ENCODE measurements at places on chromosomes 16 and 17.

DNA sequence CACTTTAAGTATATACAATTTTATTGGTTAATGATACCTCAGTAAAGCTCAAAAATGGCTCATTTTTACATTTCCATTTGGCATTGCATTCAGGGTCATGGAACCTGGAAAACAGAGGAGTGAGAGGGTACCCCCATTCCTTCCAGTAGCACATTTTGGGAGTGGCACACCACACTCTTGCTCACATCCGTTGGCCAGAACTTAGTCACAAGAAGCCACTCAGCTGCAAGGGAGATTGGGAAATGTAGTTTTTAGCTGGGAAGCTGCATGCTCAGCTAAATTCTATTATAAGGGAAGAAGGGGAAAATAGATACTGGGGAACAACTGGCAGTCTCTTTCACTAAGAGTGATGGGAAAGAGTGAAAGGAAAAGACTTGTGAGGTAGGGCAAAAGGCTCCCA, 102.5 kb upstream of the TMEM97 start:
- DNase-seq = no peak

DNA sequence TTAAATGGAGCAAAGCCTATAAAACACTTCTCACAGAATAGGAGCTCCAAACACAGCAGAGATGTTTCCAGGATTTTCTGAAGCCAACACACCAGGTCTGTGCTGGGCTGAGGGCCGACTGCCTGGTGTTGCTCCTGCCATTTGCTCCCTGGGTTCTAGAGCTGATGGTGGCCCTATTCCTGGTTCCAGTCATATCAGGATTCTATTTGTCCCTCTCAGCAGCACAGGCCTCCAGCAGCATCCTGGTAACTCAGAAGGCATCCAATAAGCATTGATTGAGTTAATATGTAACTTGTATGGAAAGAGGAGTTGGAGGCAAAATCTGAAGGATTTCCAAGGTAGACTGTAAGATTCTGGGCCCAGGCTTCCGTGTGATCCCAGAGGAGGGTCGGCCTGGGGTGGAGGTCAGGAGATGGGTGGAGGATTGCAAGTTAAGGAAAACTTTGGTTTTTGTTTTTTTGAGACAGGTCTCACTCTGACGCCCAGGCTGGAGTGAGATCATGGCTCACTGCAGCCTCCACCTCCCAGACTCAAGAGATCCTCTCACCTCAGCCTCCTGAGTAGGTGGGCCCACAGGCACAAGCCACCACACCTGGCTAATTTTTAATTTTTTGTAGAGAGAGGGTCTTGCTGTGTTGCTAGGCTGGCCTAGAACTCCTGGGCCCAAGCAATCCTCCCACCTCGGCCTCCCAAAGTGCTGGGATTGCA, 5.7 kb downstream of the NUPR1 start:
- DNase-seq = no peak

DNA sequence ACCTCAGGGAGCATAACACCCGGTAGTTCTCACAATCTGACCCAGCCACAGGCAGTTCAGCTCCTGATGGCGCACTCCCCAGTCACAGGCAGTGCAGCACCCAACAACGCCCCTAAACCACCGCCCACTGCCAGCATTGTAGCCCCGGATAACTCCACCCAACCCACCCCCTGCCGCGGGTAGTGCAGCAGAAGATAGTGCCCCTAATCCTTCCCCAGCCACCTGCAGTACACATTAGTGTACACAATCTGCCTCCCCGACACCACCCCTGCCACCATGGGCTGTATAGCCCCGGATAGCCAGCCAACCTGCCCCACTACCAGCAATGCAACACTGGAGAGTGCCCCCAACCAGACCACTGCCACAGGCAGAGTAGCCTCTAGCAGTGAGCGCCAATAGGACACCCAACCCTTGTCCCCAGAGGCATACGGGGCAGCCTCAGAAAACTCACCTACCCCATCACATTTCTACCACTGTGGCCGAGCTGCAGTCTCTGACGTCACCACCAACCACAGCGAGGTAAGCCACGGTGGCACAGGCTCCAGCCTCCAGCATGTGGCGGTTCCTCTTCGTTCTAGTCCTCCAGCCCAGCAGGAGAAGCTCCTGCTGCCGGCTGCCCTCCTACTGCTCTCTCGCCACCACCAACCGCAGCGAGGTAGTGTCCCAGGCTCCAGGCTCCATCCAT, 877.3 kb downstream of the KCNJ18 start:
- DNase-seq = no peak

GRCh38 chr16:58243528-58244004, 45.7 kb upstream of the CSNK2A2 start:
- DNase-seq = peak; percentile 76

DNA sequence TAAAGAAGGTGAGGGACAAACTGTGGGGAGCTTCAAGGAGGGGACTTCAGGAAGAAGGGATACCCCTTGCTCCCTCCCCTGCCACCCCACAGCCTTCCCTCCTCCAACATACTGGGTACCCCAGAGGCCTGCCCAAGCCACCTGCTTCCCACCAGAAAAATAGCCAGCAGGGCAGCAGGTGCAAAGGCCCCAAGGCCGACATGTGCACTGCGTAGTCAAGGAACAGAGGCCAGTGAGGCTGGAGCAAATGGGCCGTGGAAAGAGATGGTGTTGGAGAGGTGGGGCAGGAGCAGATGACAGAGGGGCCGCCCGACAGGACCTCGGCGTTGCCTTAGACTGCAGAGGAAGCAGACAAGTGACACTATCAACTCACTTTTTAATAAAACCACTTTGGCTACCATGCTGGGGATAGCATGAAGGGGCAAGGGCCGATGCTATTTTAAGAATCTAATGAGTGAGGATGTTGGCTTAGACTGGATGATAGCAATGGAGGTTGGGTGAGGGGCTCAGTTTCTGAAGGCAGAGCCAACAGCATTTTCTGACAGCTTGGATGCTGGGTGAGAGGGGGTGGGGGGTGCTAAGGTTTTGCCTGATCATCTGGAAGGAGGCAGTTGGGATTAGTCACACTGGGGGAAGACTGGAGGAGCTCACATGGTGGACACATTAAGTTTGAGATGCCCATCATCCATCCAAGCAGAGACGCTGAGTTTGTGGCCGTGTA, 72.8 kb upstream of the TOB1 start:
- no peak for DNase-seq

DNA sequence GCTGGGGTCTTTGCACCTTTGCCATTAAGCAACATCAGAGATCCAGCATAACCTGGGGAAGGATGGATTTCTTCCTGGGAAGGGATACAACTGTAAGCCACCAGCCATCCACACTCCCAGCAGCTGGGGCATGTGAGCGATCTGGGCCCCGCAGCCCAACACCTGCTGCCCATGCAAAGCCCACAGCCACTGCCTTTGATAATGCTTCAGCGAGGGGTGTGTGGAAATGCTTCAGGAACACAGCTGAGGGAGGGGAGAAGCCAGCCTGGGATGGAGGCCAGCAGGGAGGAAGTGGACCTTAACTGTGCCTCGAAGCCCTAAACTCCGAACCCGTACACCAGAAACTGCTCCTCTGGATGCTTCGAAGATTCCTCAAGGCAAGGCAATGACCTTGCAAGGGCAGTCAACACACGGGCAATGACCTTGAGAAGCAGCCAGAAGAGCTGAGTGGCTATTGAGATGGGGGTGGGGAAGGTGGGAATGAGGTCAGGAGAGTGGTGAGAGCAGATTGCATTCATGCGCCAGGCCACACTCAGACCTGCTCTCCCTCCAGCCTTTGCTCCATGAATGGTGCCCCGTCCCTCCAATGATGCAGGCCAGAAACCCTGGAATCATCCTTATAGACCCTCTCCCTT, 49.1 kb downstream of the KATNIP start:
- DNase-seq = no peak

DNA sequence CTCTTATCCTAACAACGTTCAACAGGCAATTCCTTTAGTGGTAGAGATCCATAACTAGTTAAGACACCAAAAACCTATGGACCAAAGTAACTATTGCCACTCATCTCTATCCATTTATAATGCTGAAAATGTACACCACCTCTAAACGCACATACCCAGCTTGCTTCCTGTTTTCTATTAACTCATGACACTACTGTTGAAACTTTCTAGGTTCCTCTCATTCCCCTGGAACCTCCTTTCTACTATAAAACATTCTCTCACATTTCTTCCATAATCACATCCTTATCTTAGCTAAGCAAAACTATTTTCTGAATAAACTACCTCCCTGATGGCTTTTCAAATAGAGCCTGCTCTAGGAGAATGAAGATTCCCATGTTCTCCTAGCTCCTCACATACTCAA, 42.9 kb upstream of the KSR1 start:
- DNase-seq = no peak

DNA sequence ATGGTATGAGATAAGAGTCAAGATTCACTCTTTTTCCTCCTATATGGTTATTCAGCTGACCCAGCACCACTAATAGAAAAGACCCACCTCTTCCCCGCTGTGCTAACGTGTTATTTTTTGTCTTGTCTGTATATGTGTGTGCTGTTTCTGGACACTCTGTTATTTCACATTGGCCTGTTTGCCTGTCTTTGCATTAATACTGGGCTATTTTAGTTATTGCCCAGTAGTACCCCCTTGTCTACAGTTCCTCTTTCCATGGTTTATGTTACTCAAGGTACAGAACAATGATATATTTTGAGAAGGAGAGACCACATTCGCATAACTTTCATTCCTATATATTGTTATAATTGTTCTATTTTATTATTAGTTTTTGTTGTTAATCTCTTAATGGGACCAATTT, 74.0 kb upstream of the SIAH1 start:
- DNase-seq = no peak

DNA sequence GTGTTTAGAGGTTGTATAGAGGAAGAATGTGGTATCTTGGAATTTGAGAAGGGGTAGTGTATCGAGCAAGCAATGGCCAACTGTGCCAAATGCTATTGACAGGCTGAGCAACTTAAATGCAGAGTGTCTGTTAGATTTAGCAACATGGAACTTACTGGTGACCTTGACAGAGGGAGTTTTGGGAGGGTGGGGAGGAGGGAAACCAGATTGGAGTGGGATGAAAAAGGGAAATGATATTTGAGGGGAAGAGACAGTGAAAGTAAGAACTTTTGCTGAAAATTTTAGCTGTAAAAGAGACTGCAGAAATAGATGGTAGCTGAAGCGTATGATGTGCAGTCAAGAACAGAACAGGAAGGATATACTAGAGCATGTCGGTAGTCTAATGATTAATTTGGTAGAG, 1.1 kb downstream of the LRRC36 start:
- peak; percentile 39 for DNase-seq

DNA sequence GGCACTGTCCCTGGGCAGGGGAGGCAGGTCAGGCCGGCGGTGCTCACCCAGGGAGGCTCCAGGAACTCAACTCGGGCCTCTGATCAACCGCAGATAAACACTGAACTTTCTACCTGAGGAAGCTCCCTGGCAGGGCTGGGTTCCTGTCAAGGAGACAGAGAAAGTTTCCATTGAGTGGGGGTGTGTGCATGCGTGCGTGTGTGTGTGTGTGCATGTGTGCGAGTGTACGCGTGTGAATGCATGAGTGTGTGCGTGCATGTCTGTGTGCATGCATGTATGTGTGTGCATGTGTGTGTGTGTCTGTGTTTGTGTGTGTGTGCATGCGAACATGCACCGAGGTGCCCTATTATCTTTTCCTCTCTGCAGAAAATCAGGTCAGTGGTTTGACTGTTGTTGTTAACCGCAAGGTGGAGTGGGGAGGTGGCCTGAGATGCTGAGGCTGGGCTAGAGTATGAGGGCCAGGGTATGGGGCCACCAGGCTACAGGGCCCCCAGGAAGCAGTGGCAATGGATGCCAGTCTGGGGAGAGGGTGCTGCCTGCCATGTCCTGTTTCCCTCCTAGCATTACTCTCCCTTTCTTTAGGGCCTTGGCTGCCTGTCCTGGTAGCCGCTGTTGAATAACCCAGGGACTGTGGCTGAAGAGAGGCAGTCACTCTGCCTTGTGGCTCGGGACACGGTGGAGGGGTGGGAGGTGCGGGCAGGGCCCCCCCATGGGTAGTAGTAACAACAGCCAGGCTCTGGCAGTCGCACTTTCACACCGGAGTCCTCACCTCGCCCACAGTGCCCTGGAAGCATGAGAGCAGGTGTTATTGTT, 24.0 kb downstream of the CCR7 start:
- no peak for DNase-seq

GRCh38 chr16:19254611-19255010, 30.9 kb upstream of the CLEC19A start:
- DNase-seq = no peak

DNA sequence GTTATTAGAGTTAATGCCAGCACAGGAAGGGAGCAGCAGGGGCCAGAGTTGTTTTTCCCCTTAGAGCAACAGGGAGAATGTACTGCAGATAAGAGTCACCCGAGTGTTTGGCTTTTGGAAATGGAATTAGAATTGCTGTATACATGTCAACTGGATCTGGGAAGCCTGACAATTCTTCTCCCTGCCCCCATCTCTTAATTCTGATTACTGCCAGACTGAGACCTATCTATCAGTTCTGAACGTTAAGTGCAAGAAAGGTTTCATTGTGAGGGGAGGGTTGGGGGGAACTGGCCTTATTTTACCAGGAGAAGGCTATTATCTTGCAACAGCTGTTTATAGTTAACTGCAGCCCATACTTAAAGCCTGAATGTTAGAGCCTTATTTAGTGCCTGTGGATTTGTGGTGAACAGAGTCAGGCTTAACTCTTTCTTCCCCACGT, 424.5 kb upstream of the CDH11 start:
- DNase-seq = no peak

- DNase-seq = no peak
Observed at GRCh38 chr16:30533748-30534367, 800 bp downstream of the ZNF747 start.

DNA sequence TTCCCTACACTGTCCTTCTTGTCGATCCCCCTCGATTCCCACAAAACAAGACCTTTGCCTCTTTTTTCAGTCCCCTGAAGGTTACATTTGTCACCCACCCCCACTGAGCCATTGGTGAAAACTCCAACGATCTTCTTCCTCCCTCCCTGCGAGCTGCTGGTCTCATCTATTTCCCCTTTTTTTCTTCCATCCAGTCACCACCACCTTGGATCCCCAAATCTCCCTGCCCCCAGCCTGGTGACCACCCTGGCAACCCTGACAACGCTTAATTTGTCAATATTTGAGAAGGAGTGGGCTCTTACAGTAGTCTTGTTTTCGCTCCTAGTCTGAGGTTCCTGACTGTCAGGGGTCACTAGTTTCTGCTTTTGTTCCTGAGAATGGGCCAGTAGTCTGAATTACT, 62.9 kb downstream of the SMPD3 start:
- no peak for DNase-seq

DNA sequence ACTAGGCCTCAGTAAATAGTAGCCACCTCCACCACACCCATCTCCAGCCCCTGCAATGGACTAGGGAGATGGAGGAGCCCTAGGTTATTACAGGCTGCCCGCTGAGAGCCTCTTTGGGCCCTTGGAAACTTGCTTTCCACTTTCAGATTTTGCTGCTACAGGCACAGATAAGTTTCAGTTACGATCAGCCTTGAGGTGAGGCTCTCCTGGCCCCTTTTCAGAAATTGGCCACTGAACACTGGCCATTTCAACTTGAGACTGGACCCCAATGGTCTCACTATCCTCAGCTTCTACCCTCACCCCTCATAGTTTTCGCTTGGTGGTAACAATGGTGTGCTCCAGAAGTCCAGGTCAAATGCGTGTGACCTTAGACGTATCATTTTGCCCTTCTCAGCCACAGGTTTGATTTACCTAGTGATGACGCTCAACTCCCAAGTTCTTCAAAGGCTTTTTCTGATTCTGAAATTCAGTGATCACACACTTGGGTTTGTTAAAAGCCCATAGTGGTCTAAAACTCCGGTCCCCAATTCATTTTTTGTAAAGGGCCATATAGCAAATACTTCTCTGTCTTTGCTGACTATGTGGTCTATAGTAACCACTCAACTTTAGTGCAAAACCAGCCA, 1.0 kb downstream of the PMM2 start:
- no peak for DNase-seq

- no peak for DNase-seq
Observed at GRCh38 chr16:47829850-47830600, 325.8 kb downstream of the ABCC12 start.

- no peak for DNase-seq
Observed at GRCh38 chr16:82177555-82177954, 7.5 kb upstream of the MPHOSPH6 start.
